ENCODE measurements at places on chromosomes 6 and 20.
A peak's percentile ranks its signal among the peaks of the same experiment; 100 is the strongest.

DNA sequence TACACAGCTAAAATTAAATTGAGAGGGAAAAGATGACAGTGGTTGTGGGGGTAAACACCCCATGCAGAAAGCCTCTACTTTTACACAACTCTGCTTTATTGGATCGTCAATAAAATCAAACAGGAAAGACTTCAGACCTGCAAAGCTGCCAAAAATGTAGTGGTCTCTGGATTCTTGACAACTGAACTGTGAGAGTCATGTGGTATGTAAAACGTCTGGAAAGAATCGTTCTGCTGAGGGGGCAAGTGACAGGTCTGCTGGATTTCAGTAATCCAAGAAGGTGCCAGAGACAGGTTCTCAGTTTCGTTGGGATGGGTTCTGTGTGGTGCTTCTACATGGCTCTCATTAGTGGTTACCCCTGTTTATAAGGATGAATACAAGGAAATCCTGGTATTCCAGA, 63.3 kb downstream of the TSPYL4 start:
- DNase-seq: peak; percentile 74

DNA sequence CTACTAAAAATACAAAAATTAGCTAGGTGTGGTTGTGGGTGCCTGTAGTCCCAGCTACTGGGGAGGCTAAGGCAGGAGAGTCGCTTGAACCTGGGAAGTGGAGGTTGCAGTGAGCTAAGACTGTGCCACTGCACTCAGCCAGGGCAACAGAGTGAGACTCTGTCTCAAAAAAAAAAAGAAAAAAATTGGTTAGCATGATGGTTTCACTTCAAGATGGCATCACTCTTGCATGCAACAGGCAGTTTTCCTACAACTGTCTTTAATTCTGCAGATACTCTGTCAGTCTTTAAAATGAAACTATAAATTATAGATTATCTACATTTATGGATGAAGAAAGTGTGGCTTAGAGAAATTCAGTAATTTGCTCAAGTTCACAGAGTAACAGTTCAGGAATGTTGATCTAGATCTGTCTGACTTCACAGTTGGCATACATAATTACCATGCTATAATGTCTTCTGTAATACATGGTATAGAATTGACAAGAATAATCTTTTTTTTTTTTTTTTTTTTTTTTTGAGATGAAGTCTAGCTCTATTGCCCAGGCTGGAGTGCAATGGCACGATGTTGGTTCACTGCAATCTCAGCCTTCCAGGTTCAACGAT, 27.0 kb downstream of the ITCH start:
- peak; percentile 21 for DNase-seq

GRCh38 chr6:119671105-119671504, 321.5 kb upstream of the MAN1A1 start:
- DNase-seq: no peak

GRCh38 chr6:29627755-29628418, 5.1 kb downstream of the GABBR1 start:
- DNase-seq: peak; percentile 75

GRCh38 chr6:25675167-25675566, 23.2 kb downstream of the SCGN start:
- no peak for DNase-seq

All from amniotic epithelial cell (primary cell).